CD8-positive, alpha-beta T cell (primary cell): ENCODE measurements at places on chromosomes 4 and X.

GRCh38 chrX:1589356-1590130 lies 1.9 kb upstream of the AKAP17A start:
- no peak for DNase-seq

DNA sequence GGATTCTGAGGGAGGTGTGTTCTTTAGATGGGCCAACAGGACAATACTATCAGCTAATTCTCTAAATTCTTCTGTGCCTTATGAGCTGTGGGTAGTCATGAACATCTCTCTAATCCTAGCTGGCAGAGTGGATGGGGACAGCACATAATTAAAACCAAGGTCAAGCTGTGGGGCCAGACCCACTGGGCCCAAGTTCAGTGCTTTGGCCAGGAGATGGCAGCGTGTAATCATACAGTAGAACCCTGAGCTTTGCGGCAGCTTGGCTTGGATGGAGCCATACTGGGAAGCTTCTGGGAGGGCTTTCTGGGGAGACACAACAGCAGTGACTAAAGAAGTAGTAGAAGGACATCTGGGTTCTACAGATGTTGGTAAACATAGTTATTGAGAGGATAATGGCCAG lies 140.3 kb upstream of the CXCL13 start:
- DNase-seq: no peak

GRCh38 chr4:122131562-122132157 lies 20.5 kb upstream of the BLTP1 start:
- no peak for DNase-seq

DNA sequence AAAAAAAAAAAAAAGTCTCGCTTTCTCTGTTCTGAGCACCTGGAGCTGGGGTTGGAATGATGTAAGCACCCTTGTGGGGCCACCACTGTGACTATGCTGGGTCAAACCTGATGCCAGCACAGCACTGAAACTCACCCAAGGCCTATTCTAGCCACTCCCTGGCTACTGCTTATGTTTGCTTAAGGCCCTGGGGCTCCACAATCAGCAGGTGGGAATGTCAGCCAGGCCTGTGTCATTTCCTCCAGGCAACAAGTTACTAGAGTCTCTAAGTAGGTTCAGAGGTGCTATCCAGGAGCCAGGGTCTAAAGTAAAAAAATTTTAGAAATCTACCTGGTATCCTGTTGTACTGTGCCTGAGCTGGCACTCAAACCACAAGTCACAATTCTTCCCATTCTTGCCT lies 1306.8 kb downstream of the STIM2 start:
- no peak for DNase-seq

DNA sequence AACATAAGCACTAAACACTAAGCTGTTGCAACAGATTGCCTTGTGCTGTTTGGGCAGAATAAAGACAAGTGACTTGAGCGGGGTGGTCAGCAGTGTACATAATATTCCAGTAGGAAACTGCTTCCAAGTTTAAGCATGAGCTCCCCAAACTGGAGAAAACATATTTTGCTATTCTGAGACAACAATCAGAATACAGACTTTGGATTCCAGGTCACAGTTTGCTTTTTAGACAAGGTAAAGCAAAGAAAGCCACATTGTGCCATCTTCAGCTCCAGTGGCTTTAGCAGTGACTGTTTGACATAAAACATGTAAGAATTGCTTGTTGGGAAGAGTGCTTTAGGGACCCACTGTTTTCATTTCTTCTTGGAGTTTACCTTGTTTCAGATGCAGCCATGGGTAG lies 136.0 kb downstream of the FNIP2 start:
- DNase-seq: no peak

GRCh38 chr4:148481636-148482035 lies 39.4 kb upstream of the NR3C2 start:
- no peak for DNase-seq

GRCh38 chrX:21744060-21744459 lies 13.9 kb downstream of the SMPX start:
- DNase-seq: no peak

DNA sequence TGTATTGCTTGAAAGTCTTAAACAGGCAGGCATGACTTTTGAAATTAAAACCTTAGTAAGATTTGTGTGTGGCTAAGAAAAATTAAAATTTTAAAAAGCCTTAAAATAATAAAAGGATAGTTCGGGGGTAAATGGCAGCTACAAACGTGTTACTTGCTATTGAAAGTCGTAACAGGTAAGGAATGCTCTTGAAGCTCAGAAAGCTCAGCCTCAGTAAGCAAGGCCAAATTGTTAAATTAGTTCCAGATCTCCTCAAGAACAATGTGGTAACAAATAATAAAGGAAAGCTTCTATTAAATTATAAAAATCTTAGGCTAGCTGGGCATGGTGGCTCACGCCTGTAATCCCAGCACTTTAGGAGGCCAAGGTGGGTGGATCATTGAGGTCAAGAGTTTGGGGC lies 25.5 kb downstream of the PRMT9 start:
- DNase-seq: no peak

DNA sequence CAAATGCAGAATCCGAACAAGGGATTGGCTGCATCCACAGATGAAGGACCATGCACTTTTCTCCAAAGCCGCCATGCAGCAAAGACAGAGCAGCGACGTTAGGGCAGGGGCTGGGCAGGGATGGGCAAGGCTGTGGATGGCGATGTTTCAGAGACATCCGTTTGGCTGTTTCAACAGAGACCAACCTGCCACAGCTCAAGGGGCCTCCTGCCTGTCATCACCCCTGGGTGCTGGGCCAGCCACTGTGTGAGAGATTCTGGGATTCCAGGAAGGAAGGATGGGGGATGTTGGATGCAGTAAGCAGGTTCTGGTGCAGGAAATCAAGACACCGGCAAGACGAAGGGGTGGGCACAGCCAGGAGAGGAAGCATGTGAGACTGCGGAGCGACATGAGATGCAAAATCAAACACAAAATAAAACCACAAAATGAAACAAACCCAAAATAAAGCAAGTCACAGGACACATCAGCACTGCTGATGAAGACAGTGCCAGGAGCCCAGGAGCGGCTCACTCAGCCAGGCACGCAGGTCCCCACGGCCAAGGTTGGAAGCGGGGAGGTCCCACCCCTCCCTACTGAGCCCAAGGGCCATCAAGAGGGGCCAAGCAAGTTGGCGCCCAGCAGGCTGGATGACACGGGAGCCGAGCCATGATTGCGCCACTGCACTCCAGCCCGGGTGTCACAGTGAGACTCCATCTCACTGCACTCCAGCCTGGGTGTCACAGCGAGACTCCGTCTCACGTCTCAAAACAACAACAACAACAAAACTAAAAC lies 68.1 kb downstream of the FAM53A start:
- DNase-seq: no peak

GRCh38 chr4:16807355-16807754 lies 91.1 kb downstream of the LDB2 start:
- DNase-seq: no peak

GRCh38 chr4:162056990-162057389 lies 106.8 kb downstream of the FSTL5 start:
- no peak for DNase-seq

GRCh38 chrX:35016051-35016450 lies 73.5 kb downstream of the FAM47B start:
- no peak for DNase-seq

- DNase-seq: no peak
Observed at GRCh38 chr4:3654036-3654807, 112.0 kb upstream of the ADRA2C start.

GRCh38 chr4:95510145-95510544 lies 38.6 kb downstream of the UNC5C start:
- no peak for DNase-seq

GRCh38 chr4:121072224-121073003 lies at the start of gene NDNF:
NDNF (minus strand) TSS chr4:121072535; CDS start chr4:121045837, 26,698 bp downstream.
- DNase-seq: peak; percentile 26

GRCh38 chr4:95506264-95506663 lies 42.5 kb downstream of the UNC5C start:
- DNase-seq: no peak

DNA sequence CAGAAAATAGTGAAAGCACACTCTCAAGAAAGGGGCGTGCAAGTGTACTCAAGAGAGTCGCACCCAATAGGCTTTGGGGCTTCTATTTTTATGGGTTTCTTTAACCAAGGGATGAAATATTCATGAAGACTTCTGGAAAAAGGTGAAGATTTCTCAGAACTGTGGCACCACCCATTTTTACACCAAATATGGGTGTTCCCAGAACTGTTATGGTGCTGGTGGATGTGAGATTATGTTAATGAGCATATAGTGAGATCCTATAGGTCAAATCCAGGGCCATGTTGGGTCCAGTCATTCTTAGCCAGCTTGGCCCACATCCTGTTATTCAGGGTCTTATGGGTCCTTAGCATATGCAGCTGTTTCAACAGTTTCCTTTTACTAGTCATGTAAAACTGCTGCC lies 61.0 kb upstream of the SMIM10 start:
- DNase-seq: no peak

DNA sequence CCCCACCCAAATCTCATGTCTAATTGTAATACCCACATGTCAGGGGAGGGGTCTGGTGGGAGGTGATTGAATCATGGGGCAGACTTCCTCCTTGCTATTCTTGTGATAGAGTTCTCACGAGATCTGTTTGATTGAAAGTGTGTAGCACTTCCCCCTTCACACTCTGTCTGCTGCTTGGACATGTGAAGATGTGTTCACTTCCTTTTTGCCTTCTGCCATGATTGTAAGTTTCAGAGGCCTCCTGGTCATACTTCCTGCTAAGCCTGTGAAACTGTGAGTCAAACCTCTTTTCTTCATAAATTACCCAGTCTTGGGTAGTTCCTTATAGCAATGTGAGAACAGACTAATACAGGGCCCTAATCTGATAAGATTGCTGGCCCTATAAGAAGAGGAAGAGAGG lies 1514.8 kb downstream of the RPA4 start:
- no peak for DNase-seq

GRCh38 chrX:17377091-17377717 lies 2.2 kb downstream of the NHS start:
- DNase-seq: no peak

DNA sequence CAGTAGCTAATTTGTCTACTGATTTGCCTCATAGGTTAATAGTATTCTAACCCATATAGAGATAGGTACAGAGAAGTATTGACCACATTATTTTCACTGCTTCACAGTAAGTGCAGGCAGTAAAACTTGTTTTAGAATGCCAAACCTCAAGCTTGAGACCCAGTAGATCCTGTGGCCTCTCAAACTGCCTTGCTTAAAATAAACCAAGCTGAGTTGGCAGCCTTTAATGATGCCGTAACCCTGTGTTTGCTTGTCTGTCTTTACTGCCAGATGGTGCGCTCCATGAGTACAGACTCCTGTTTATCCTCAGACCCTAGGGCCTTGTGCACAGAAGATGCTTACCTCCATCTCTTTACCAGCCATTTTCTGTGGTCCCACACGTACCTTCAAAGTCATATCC lies 50.8 kb downstream of the ANXA3 start:
- DNase-seq: no peak

- no peak for DNase-seq
Observed at GRCh38 chrX:38066934-38067333, 60.6 kb downstream of the SYTL5 start.
